ENCODE measurements at places on chromosomes 2 and 18.

GRCh38 chr18:52287151-52287550, 52.8 kb upstream of the DCC start:
- DNase-seq, result no peak

DNA sequence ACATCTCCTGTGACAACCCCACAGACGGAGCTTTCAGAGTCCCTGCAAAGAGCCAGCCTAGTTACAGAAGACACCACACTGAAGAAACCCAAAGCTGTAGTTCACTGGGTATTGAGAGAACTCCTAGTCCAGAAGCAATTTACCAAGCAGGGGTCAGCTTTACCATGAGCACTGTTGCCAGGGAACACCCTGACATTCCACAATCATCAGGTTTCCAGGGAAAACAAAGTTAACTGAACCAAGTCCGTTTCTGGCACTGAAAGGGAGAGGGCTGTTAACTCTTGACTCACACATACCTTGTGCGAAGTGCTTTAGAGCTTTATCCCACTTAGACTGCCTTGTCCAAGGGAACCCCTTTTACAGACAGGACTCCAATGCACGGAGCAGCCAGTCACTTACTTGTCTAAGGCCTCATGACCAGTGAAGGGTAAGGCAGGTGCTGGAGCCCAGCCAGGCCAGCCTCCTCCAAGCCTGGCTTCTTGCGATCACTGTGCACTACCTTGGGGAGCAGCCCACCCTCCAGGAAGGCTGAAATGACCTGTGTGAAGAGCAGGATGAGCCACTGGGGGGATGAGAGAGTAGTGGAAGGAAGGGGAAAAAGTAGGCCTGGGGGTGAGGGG, 53.9 kb downstream of the REEP1 start:
- no peak for DNase-seq

DNA sequence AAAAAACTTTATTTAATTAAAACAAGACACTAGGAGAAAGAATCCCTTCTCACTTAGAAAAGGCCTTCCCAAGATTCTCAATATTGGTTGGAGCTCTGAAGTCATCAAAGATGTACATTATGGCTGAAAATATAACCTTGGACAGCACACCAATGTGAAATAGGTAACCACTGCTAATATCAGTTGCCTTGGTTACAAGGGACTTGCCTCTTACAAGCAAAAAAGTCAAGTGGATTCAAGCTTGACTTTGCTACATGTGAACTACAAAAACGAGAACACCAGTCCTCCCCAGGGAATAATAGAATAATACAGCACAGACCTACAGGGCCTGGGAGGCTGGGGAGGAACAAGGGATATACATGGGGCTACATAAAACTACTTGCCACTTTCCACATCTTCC, 46.1 kb downstream of the NABP1 start:
- DNase-seq, result no peak

GRCh38 chr2:26245231-26245732, 543 bp downstream of the HADHB start:
- DNase-seq, result peak; percentile 66

DNA sequence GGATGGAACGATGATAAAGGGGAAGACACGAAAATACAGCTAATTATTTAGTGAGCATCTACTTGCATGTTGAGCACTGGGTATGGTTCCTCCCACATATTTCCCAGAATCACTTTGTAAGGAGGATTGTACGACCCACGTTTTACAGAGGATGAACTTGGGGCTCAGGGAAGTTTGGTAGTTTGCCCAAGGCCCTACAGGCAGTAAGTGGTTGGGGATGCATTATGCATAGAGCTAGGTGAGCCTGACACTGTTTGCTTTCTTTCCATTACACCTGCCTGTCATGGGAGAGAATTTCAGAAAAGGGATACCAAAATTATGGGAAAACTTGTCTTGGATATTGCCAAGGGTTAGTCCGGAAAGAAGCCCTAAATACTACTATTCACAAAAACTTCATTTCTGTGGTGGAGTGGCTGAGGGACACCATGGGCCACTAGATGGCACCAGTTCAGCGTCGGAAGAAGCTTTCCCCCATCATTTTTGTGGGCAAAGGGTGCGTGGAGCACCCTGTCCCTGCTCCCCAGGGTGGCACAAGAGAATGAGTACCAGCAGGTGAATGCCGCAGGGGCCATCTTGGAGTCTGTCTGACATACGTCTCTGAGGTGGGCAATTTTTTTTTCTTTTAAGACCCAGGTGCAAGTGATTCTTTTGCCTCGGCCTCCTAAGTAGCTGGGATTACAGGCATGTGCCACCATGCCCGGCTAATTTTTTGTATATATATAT, 23.5 kb upstream of the C18orf32 start:
- DNase-seq, result peak; percentile 50

DNA sequence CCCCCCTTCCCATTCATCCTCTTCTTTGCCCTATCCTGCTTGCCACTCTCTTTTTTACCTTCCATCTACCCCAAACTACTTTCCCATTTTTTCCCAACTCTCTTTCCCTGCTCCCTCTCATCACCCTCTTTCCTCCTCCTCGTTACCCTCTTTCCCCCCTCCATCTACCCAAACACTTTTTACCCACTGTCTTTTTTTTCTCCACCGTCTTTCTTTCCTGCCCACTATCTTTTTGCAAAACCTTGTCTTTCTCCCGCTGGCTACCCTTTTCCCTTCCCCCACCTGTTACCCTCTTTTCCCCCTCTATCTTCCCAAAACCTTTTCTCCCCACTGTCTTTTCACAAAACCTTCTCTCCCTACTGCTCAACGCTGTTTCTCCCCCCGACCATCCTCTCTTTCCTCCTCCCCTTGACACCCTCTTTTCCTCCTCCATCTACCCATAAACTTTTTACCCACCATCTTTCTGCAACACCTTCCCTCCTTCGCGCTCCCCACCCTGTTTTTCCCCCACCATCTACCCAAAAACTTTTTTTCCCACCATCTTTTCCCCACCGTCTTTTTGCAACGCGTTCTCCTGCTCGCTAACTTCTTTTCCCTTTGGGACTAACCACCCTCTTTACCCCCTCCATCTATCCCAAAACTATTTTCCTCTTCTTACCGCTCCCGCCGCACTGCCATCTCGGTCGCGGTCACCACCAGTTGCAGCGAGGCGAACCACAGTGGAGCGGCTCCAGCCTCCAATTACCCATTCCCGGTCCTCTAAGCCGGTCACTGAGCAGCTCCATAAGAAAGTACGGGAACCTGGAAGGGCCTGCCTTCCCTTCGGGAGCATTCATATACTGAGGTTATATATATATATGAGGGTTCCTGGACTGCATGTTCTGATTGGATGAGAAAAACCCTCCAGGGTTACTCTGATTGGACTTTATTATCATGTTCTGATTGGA, 15.0 kb downstream of the CCDC74A start:
- DNase-seq, result no peak

GRCh38 chr2:16756831-16757644, 91.4 kb upstream of the CYRIA start:
- DNase-seq, result peak; percentile 62

GRCh38 chr18:69567813-69568488, 167.3 kb downstream of the DOK6 start:
- no peak for DNase-seq

- no peak for DNase-seq
Measured at GRCh38 chr2:155054712-155055111, 356.2 kb downstream of the KCNJ3 start.

DNA sequence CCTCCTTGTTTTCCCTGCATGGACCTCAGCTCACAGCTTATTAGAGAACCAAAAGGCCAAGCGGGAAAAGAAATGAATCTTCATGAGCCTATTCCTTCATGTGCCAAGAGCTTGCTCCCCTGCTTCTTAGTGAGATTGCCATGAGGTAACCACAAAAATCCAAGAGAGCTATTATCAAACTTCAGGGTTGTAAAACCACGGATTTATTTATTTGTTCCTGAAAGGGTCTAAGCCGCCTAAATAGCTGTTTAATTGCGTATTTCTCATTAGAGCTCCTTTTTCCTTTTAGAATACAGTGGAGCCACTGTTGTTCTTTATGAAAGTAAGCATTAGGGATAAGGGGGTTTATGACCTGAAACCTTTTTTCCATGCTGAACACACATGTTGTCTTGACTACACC, 58.0 kb downstream of the SRD5A2 start:
- no peak for DNase-seq

DNA sequence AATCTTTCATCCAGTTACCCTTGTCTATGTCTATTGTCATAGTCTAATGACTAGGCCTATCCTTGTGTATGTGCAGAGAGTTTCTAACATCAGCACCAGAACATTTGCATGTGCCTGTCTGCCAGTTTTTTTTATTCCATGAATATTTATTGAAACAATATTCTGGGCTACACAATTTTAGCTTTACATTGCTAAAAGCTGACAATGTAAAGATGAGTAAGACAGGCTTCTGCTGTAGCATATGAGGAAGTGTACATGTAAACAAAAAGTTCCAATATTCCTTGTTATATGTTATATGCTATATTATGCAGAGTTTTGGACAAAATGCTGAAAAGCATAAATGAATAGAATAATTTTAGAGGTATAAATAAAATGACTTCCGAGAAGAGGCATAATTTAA, 357.7 kb downstream of the NYAP2 start:
- DNase-seq, result no peak

- no peak for DNase-seq
Measured at GRCh38 chr2:24510771-24511170, 19.7 kb downstream of the NCOA1 start.

DNA sequence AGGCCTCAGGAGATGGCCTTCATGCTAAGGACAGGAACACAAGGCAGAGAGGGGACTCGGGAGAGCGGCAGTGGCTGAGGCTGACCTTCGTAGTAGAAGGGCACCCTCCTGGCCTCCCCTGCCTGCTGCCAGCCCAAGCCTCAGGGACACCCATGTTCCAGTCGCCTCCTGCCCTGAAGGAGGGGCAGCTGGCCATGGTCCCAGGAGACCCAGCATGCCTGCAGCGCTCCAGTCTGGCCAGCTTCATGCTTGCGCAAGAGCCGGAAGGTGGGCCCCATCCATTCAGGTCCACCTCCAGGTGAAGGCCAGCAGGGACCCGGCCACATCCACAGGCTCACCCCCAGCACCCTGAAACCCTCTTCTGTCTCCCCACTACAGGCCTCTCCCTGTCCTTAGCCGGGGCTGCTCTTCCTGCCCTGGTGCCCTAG, 35.0 kb downstream of the BIN1 start:
- DNase-seq, result no peak

DNA sequence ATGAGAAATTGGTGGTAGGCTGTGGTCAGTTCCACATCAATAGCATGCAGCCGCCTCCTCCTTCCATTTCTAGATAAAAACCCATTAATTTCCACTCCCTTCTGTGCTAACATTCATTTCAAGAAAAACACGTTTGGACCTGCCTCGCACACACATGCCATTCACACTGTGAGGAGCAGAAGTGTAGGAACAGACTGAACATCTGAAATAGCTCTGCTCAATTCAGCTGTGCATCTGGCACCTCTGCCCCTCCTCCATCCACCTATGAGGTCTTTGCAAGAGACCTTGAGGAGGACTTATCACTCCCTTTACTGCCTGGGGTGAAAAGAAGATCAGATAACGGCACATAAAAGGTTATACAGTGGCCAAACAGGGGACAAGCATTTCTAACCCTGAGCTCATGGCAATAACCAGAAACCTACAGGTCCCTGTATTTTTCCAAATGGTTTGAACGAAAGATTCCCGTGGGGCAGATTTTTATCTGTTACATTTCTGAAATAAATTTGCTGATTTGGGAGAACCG, 30.8 kb upstream of the LRP2 start:
- no peak for DNase-seq

GRCh38 chr18:379681-380330, 112.0 kb upstream of the THOC1 start:
- no peak for DNase-seq

DNA sequence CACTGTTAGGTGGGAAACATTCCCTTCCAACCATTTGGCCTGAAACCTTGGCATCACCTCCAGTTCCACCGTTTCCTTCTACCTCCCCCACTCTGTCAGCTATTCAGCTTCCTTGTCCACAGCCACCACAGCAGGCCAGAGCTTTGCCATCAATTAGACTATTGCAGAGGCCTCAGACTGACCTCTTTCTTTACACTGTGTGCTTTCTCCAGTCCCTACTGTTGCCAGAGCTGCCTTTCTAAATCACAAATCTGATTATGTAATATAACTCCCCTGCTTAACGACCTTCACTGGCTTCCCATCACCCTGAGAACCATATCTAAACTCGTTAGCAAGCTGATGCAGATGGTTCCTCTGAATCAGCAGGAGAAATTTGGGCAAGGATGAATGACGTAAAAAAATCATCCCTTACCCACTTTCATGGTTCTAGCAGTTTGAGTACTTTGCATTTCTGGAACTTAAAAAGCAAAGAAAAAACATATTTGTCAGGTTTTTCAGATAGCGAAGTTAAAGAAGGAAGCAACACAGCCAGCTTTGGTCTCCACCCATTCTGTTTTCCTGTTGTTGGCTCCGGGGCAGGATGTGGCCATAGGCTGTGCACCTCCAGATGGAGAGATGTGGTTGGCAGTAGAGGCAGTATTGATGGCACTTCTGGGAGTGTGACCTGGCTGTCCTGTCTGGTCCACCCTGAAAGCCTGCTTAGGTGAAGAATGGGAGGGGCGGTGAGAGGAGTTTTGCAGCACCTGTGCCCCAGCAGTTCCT, 422.1 kb downstream of the PARD3B start:
- no peak for DNase-seq

All from hematopoietic multipotent progenitor cell treated with erythropoietin and hydrocortisone succinate and interleukin-3 and kit ligand, for 15 days (in vitro differentiated cells).